ENCODE measurements at places on chromosomes 4 and X.

- no peak for DNase-seq
These were observed 21.9 kb downstream of the IL15 start for GRCh38 chr4:141658309-141658708.

GRCh38 chr4:80213117-80213815 lies 16.0 kb downstream of the PRDM8 start:
- DNase-seq, result no peak

DNA sequence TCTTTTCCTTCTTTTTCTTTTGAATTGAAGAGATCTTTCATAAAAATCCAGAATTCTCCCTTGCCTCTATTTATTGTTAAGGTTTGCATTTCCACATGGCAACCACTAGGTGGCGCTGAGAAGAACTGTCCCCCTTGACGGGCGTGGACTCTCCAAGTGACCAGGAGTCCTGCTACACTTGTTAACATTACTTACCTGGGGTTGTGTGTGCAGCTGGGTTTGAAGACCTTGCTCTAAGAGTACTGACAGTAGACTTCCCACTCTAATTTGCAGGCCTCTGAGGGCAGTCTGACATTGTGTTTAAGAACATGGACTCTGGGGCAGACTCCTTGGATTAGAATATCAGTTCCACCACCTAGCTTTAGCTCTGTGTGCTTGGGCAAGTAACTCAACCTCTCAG lies 52.8 kb downstream of the GPRIN3 start:
- DNase-seq, result no peak

DNA sequence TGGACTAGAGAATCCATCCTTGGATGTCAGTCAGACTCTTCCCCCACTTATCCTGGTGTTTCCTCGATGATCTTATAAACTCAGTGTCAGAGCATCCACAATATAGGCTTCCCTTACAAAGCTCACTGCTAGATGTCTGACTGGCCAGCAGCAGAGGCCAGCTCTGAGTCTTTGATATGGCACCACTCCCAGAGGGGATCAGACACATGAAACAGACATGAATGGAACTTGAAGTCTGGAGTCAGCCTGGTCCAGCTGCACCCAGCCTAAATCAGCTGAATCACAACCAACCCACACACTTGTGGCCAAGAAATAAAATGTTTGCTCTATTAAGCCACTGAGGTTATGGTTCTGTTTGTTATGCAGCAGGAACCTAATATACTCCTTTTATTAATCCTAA lies 129.6 kb upstream of the MED14 start:
- DNase-seq, result no peak

DNA sequence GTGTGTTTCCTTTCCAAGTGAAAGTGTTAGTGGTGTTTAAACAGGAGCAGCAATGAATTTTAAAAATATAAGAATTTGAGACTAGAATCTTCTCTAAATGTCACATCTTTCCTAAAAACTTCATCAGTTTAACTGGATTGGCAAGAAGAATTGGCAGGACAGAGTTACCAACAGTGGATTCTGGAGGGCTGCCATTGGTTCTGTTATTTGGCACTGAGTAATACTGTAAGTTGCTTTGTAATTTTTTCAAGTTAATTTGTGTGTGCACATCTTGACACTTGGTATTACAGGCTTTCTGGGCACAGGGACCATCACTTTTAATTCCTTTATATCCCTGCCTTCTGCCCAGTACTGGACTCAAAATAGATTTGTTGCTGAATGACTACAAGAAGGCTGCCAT lies 4.5 kb upstream of the GPRIN3 start:
- no peak for DNase-seq
